ENCODE measurements at places on chromosomes 6 and 20.

DNA sequence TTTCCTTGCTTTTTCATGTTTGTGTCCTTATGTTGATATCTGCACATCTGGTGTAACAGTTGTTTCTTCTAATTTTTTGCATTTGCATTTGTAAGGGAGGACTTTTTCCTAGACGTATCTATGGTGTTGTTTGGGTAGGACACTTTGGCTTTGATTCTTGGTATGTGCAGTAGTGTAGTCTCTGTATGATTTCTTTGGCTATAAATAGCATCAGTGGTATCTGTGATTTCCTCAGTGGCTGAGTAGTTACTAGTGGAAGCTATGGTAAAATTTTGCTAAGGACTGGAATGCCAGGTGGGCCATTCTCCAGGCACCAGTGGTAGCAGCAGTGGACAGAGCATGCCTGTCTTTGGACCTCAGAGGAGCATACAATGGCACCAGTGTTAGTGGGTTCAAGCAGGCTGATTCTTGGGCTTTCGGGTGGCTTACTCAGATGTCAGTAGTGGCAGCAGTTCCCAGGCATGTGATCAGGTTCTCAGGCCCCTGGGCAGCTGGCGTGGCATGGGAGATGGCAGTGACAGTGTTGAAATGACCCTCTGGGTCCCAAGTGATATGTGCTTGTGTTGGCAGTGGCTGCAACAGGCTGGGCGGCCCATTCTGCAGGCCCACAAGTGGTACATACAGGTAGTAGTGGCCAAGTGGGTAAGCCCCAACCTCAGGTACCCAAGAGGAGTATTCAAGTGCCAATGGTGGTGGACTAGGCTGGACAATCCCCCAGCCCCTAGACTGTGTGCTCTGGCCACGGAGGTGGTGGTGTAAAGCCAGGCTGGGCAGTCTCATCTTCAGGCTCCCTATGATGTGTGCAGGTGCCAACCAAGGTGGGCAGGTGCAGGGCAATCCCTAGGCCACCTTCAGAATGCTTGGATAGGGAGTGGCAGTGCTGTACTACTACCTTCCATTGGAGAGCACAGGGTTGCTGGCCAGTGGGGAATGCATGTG, 54.5 kb downstream of the PLCG1 start:
- no peak for DNase-seq

- no peak for DNase-seq
These were observed 36.4 kb downstream of the CSNK2A1 start for GRCh38 chr20:507006-507758.

- no peak for DNase-seq
These were observed 910.8 kb downstream of the C6orf118 start for GRCh38 chr6:164398647-164399046.

DNA sequence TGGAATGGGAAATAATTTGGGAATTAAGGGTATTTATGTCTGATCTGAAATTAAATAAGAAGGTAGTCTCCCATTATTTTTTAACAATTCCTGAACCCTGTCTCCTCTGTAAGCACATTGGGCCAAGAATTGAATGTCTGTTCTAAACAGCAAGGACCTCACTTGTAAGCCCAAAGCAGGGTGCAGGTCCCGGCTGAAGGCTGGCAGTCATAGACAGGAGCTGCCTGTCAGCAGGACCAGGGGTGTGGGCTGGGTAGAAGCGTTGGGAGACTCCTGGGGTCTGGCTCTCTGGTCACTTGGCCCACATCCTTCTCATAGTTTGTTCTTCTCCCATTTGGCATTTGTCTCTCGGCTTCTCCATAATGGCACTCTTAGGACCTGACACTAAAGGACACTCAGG, 75.6 kb downstream of the SNX9 start:
- no peak for DNase-seq

DNA sequence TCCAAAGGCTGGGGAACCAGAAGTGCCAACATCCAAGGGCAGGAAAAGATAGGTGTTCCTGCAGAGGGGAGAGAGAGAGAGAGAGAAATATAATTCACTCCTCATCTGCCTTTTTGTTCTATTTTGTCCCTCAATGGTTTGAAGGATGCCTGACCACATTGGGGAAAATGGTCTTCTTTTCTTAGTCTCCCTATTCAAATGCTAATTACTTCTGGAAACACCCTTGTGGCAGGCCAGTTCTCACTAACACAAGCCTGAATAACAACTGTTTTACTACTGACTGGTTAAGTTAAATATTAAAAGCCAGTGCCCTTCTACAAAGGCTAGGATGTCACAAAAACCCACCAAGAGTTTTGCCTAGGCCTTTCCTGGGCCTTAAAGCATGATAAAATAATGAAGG, 425.4 kb upstream of the HTR1E start:
- no peak for DNase-seq

DNA sequence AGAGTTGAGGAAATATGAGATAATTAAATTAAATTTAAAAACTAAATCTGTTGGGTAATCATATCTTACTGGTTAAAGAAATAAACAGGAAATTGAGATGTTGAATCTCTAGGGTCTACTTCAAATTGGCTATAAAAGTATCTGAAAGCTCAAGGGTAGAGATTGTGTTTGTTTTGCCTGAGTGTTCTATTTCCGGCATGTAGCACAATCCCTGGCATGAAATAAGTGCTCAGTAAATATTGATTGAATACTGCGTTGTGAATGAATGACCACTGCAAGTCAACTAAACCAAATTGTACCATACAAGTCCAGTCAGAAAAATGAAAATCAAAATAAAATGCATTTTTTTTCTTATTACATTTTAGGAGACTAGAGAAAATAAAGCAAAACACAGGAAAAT, 709.8 kb downstream of the EPM2A start:
- no peak for DNase-seq

GRCh38 chr20:2295886-2296515, at the start of gene TGM3:
Gene TGM3 (plus strand): TSS chr20:2296001. CDS start chr20:2296064, 63 bp downstream.
- no peak for DNase-seq

- no peak for DNase-seq
These were observed 19.5 kb downstream of the KATNA1 start for GRCh38 chr6:149628875-149629510.

DNA sequence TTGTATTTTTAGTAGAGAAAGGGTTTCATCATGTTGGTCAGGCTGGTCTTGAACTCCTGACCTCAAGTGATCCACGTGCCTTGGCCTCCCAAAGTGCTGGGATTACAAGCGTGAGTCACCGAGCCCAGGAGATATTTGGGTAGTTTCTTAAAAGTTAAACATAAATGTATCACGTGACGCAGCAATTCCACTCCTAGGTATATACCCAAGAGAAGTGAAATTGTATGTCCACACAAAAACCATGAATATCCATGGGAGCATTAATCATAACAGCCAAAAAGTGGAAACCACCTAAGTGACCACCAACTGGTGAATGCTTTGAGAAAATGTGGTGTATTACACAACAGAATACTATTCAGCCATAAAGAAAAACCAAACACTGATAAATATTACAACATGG, 164.8 kb downstream of the MRPL14 start:
- no peak for DNase-seq

DNA sequence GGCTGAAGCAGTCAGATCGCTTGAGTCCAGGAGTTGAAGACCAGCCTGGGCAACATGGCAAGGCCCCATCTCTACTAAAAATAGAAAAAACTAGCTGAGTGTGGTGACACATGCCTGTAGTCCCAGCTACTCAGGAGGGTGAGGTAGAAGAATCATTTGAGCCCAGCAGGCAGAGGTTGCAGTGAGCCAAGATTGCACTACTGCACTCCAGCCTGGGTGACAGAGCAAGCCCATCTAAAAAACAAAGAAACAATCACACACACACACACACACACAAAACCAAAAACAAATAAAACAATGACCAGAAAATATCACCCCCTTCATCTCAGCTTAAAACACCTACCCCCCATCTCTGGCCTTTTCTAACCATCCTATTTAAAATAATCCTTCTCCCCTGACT, 68.0 kb downstream of the BTBD9 start:
- no peak for DNase-seq

DNA sequence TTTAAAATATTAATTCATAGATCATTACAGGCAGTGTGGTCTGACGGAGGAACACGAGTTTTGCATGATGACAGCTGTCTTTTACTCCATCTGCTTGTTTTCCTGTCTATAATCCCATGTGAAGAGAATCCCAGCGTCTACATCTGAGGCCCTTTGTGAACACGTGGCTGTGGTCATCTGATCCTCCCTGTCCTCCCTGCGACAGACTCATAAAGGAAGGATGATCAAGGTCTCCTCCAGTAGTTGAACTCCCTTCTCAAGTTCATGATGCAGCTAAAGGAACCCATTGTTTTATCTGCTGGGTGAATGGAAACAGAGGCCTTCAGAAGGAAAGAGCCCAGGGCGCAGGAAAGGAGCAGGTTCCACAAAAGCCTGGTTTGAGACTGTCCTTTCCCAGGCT, 435.8 kb upstream of the JARID2 start:
- DNase-seq, result no peak

- no peak for DNase-seq
These were observed 590 bp downstream of the EYS start for GRCh38 chr6:65706436-65706835.

DNA sequence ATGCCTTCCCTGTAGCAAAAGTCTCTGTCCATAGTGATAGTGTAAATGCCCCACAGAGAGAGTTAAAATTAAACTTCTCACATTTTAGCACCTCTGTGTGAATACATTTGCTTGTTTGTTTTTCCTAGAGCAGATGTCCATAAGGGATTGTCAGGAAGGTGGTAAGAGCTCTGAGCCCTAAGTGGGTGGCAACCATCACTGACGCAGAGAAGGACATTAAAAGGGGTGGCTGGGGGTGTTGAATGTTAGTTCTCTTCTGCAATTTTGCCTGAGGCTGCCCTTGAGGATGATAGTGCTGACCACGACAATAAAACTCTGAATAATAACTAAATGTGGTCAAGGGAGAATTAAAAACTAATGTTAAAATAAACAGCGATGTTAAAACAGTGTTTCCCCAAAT, 174.3 kb upstream of the ID4 start:
- DNase-seq, result no peak

GRCh38 chr6:109768485-109768884, 77.4 kb downstream of the FIG4 start:
- DNase-seq, result no peak

DNA sequence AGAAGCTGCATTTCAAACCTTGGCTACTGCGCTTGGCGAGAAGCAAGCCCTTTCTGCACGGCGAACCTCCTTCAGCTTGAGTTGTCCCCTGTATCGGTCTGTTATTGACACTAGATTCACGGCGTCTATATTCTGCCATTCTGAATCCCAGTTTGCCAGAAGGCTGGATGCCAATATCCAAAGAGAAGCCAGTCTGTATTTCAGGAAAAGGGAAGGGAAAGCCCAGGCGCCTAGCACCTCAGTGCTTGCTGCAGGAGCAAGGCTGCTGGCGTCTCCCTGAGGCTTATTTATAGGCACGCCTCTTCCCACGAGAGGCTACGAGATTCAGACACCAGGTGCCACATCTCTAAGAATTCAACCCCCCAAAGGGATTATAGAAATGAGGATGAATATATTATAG, 89.6 kb upstream of the CDH4 start:
- DNase-seq, result no peak

- DNase-seq, result no peak
These were observed 429.6 kb upstream of the PLCB4 start for GRCh38 chr20:8639112-8639778.

DNA sequence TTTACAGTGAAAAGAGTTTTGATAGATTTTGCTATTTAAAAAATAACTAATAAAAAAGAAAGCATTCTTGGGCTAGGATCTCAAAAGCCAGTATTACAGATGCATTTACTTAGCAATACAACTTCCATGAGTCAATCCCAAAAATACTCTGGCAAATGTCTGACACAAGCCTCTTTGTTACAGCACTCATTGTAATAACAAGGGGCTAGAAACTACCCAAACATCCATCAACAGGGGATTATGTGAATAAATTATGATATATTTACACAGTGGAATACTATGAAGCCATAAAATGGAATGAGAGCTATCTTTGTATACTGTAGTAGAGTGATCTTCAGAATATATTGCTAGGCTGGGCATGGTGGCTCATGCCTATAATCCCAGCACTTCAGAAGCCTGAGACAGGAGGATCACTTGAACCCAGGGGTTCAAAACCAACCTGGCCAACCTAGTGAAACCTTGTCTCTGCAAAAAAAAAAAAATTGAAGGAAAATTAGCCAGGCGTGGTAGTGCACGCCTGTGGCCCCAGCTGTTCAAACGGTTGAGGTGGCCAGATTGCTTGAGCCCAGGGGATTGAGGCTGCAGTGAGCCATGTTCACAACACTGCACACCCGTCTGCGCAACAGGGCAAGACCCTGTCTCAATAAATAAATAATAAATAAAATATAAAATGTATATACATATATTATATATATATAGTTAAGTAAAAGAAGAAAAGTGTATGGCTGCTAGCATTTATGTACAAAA, 34.7 kb upstream of the TOP1 start:
- no peak for DNase-seq

- DNase-seq, result peak; percentile 79
These were observed 73.8 kb downstream of the EDN3 start for GRCh38 chr20:59374261-59374660.

DNA sequence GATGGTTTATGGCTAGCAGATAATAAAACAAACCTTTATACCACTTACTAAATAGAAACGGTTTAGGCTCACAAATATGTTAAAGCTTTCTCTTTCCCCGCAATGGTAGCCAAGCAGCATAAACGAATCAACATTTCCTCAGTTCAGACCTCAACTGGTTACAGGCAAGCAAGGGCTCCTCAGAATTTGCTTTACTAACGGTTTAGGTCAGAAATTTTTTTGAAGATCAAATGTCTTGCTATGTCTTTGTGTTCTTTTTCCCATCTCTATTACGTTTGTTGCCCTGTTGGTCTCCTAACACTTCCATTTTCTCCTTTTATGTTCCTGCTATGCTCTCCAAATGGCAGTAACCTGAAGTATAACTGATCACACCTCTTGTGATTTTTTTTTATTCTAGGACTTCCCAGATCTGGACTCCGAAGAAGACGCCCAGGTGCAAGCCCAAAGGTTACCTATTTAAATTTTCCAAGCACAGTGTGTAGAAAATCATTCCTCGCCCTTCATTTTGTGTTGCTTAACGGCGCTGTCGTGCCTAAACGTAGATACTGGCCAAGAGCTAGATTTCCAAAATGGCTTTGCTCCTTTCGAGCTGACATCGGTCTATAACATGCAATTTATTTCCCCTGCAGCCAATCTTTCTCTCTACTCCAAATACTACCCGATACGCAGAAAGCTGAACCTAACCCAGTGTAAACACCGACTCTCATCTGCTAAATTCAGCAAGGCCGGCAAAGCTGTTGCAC, 717 bp upstream of the ASF1A start:
- peak; percentile 31 for DNase-seq

DNA sequence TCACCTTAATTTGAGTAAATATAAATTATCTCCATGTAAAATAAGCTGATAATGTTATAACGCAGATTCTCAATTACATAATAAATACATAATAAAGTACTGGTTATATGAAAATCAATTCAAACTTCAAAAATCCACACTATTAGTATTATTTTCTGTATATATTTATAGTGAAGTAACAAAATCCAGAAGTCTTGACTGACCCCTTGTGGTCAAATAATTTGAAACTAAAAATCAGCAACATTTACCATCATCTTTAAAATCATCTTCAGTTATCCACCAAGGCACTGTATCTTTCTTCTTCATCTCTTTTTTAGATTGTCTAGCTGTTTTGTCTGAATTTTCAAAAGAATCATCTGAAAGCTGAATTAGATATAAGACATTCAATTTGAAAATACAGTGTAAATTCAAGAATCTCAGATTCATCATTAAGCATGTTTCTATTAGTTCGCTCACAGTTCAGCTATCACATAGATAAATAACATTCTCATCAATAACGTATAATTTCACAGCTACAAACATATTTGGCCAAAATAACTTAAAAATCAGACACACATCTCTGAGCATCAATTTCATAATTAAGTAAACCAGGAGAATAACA, 6.5 kb downstream of the CEP162 start:
- DNase-seq, result peak; percentile 5

GRCh38 chr6:7343546-7344475, 30.8 kb upstream of the SSR1 start:
- no peak for DNase-seq

Data from fibroblast of skin of left biceps (primary cell).